Brain microvascular endothelial cell (primary cell): ENCODE measurements at places on chromosomes 12 and 14.
A peak's percentile ranks its signal among the peaks of the same experiment; 100 is the strongest.

DNA sequence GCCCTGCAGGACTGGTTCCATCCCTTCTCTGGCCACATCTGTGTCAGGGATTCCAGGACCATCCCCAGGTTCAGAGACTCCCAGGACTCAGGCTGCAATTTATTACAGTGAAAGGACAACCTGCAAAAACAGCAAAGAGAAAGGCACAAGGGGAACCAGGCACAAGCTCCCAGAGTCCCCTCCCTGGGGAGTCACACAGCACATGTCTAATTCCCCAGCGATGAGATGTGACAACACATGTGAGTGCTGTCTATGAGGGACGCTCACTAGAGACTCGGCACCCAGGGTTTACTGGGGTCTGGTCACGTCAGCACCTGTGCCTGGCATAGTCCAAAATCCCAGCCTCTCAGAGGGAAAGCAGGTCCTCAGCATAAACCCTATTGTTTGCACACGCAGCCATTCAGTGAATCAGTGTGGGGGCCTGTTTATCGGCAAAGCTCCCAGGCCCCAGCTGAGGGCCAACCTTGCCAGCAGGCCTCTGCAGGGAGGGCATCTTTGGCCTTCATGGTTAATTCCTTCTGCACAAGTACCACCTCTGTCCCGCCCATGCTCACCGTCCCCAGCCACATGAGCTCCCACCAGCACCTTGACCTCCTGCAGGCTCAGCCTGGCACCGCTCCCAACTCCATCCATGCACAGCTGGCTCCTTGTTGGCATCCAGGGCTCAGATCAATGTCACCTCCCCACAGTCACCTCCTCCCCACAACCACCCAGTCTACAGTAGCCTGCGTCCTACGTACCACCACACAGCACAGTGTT lies 198.9 kb upstream of the SFSWAP start:
- DNase-seq: no peak

- DNase-seq: no peak
These were observed 4.5 kb downstream of the NOP2 start for GRCh38 chr12:6563448-6564050.

DNA sequence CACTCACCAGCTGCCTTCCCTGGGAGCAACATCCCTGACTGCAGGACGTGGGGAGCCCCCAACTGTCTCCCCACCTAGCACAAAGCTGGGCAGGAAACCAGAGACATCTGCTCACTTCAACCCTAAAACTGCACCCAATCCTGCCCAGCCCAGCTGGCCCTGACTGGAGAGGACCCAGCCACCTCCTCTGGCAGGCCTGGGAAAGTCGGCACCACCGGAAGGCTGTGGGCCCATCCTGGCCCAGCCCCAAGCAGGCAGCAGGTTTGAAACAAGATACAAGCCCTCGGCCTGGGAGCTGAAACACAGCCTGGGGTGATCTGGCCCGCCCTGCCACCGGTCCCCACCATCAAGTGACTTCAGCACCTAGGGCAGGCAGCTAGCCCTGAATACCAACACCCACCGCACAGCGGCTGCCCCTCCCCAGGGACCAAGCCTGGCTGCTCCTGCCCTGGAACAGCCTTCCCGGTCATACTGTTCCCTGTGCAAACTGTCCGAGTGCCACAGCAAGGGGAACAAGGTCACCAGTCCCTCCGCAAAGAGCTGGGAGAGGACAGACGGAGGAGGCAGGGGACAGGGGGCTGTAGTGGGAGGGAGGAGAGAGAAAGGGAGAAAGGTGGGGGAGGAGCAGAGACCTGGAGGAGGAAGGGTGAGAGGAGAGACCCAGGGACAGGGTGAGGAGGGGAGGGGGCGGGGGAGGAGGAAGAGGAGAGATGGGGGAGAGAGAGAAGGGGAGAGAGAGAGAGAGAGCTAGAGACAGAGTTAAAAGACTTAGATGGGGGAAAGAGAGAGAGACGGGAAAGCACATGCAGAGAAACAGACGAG lies 115.7 kb downstream of the RFLNA start:
- no peak for DNase-seq

GRCh38 chr14:66099451-66099850 lies 386.7 kb upstream of the CCDC196 start:
- no peak for DNase-seq

- peak; percentile 28 for DNase-seq
These were observed 20.9 kb upstream of the ANO2 start for GRCh38 chr12:5965950-5966383.

GRCh38 chr12:49871263-49871561 lies 28.3 kb upstream of the BCDIN3D start:
- no peak for DNase-seq

- no peak for DNase-seq
These were observed 14.3 kb downstream of the YBX3 start for GRCh38 chr12:10708862-10709261.

- DNase-seq: no peak
These were observed 513 bp downstream of the HOXC11 start for GRCh38 chr12:53973236-53974042.
